NCI-H226 (cell line): ENCODE measurements at places on chromosomes 4 and X.

DNA sequence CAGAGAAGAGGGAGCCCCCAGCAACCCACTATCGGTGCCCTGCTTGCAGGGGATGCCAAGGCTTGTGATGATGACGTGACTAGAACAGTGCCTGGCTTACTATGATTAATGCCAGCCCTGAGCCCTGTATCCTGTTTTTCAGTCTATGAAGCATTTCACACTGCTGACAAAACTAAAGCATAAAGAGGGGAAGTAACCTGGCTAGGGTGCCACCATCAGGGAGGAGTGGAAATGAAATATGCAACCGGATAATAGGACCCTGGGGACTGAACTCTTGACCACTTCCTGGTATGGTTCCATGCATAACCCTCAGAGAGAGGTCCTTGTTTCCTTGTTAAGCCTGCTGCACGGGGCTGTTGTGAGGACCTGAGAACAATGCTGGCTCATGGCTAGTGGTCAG is 50.3 kb downstream of the MED28 start:
- DNase-seq, result no peak

DNA sequence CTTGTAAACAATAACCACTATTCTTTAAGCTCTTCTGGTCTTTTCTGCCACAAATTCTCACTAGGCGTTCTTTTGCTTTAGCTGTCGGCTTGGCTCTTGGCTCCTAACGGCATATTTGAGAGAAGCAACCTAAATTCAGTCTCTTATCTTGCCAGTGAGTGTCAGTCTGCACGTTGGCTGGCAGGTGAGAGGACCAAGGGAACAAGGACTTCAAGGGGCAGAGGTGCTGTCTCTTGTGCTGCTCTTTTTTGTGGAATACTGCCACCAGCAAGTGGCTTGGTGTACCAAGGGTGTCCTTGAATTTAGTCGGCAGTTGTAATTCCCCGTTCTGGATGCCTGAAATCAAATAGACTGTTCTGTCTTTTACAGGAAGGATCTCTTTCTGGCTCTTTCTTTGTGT is 77.8 kb upstream of the SLC4A4 start:
- no peak for DNase-seq

- DNase-seq, result no peak
These were observed 96.2 kb upstream of the APOOL start for GRCh38 chrX:84907324-84907968.

GRCh38 chrX:111020283-111020682 is 75.7 kb upstream of the PAK3 start:
- DNase-seq, result no peak

DNA sequence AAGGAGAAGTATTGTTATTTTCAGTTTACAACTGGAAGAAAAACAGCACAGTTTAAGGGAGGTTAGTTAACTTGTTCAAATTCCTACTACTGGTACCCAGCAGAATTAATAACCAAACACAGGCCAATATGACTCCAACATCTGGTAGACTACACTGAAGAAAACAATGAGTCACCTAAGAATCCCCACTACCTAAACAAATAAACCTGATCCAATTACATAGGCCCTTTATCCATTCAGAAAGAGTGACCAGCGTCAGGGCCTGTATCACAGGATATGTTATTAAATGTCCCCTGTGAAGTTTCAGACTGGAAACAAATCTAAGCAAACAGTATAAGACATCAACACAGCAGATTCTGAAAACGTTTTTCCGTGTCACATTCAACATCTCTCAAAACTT is 492.5 kb upstream of the INTU start:
- DNase-seq, result no peak

GRCh38 chr4:145213245-145213644 is 32.9 kb upstream of the OTUD4 start:
- DNase-seq, result no peak

DNA sequence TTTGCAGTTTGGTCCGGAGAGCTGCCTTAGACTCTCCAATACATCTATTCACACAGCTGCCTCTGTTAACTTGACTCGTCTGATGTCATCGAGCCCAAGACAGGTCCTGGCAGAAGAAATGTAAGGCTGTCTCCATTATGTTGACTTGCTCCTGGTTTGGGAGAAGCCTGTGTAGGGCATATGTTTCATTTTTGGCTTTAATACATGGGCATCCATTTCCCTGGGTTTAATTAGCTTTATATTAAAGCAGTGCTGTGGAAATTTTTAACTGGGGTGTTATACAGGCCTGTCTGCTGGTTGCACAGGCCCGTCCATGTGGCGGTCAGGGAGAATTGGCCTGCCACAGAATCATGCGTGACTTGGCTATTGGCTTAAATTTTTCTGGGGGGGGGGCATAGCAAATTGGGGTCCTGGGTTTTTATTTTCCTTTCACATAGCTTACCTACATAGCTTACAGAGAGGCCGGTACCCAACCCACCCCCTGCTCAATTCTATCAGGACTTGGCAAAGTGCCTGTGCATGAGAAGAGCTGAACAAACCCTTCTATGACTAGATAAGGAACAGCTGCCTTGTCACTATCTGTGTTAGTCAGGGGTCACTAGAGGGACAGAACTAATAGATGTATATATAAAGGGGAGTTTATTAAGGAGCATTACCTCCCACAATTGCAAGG is 123.5 kb upstream of the WDR1 start:
- DNase-seq, result no peak

DNA sequence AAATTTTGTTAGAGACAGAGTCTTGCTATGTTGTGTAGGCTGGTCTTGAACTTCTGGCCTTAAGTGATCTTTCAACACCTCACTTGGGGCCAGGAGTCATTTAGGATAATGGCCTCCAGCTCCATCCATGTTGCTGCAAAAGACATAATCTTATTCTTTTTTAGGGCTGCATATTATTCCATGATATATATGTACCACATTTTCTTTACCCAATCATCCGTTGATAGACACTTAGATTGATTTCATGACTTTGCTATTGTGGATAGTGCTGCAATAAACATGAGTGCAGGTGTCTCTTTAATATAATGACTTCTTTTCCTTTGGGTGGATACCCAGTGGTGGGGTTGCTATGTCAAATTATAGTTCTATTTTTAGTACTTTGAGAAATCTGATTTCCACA is 140.9 kb upstream of the LCORL start:
- DNase-seq, result no peak
